Inflammatory macrophage treated with lipopolysaccharide for 4 hours (primary cell): ENCODE measurements at places on chromosomes 11 and 22.

DNA sequence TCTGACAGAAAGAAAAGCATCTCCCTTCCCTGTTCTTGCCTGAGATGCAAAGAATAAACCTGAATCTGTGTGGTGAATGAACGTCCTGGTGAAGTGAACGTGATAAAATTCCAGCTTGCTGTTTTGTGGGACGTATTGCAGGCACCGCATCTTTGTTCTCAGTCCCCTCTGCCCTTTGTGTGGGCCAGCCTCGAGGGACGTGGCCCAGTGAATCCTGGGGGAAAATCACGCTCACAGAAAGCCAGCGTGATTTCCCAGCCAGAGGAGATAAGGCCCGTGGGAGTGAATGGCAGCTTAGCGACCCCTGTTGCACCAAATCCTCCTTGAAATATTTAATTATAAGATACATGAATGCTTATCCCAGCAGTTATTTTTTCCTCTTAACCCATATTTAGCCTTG is 129.1 kb downstream of the COMMD9 start:
- no peak for DNase-seq

DNA sequence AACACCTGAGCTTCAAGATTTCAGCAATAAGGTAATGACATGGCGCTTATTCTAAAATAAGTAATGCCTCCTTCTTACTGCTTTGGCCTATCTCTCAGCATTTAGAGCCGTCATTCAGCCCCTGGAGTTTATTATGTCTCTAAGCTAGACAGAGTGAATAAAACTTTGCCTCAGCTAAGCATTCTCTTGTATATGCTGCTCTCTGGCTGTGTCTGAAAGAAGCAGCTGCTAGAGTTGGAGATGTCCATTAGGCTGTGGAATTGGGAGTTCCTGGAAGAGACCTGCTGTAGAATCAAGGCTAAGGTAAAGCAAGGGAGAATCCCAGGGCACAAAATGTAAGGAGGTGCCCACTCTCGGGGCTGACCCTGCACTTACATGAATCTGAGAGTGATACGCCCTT is 35.5 kb upstream of the TTC12 start:
- no peak for DNase-seq

DNA sequence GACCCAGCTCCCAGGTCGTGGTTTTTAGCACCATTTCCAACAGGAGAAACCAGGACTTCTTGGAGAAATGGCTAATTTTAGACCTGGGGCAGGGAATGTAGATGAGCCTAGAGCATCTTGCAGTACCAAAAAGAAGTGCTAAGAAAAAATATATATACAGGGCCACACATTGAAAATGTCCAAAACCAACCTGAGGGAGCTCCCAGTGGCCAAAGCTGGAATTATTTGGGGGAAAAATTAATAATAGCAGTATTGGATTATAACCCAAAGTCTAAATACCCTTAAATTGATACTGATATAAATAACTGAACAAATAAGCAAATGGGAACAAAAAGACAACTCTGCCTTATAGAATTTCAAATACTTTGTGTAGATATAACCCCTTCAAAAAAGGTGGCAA is 108.0 kb downstream of the PARVA start:
- DNase-seq, result no peak

GRCh38 chr11:120674542-120674941 is 163.0 kb downstream of the GRIK4 start:
- DNase-seq, result no peak

DNA sequence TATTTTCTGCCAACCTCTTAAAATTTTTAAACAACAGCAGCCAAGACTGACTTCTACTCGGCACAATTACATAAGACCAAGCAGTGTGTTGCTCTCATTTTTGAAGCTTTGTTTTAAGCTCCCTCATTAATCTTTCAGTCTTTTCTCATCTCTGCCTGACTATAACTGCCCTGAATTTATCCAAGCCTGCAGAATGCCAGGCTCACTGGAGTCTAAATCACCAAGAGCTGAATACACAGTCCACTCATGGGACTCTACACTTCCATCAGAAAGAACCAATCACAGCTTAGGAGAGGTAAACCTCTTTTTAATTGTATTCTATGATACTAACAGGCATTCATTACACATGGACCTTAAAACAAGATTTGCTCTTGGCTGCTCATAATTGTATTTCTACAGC is 178.7 kb downstream of the CADM1 start:
- DNase-seq, result no peak

GRCh38 chr11:86978247-86978646 is 23.1 kb upstream of the FZD4 start:
- DNase-seq, result peak; percentile 31

GRCh38 chr11:16985297-16985696 is 28.9 kb downstream of the PLEKHA7 start:
- no peak for DNase-seq

GRCh38 chr22:39122772-39123470 is 25.9 kb downstream of the APOBEC3H start:
- no peak for DNase-seq

GRCh38 chr11:42646959-42647358 is 664.8 kb upstream of the API5 start:
- no peak for DNase-seq

DNA sequence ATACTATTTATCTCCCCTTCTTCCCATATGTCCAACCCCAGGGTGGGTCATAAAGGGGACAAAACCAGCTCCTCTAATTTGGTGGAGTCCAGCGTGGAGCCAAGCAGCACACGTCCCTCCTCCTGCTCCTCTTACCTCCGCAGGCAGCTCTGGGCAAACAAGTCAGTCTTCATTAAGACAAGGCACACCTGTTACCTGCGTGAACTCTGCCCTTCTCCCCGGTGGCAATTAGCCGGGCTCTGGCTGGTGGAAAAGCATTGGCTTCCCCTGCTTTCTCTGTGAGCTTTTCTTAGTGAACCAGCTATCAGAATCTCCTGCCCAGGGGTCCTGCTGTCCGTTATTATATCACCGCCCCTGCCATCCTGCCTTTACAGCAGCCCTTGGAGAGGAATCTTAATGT is 418.7 kb upstream of the CADM1 start:
- no peak for DNase-seq

GRCh38 chr11:118012083-118012669 is 26.0 kb downstream of the IL10RA start:
- DNase-seq, result peak; percentile 93

GRCh38 chr22:42596336-42596735 is 18.3 kb downstream of the POLDIP3 start:
- no peak for DNase-seq

- DNase-seq, result no peak
These were observed at the start of gene OR51Q1 for GRCh38 chr11:5421811-5422210. Gene OR51Q1 (plus strand): TSS chr11:5422111. CDS start chr11:5422201, 90 bp downstream.
